ENCODE measurements at places on chromosomes 11 and 22.

- DNase-seq: peak; percentile 90
These were observed 812 bp downstream of the FADD start for GRCh38 chr11:70203751-70204465.

GRCh38 chr11:35138606-35138942 lies 397 bp upstream of the CD44 start:
- no peak for DNase-seq

DNA sequence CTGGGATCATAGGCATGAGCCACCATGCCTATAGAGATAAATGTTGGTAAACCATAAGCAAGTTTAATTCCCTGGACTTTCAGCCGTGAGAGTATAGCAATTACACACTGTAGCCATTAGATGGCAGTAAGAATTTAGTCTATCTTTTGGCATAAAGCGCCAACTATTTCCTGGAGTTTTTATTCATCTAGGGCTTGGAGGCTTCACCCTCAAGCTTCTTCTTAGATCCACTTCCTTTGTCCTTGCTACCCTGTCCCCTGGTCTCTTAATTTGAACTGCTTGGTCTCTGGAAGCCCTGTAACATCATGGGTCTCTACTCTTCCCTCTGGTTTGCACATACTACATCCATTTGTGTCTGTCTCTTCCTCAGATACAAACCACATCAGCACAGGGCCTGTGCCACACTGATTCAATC lies 38.2 kb downstream of the OR10A6 start:
- no peak for DNase-seq

- no peak for DNase-seq
These were observed 272.8 kb downstream of the FAM76B start for GRCh38 chr11:95516786-95517185.

DNA sequence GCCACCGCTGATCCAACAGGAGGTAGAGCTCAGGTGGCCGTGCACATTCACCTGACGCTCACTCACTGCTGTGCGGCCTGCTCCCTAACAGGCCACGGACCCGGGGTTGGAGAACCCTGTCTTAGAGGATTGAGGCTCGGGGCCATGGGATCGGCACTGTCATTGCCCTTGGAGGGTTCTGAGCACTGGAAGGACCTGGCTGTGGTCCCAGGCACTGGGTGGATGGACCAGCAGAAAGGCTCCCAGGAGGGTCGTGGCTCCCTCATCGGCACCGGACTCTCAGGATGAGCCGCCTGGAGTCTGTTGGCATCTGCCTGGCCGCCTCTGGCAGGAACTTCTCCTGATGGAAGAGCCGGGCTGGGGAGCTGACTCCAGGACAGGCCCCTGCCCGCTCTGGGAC lies 6.5 kb downstream of the KCNQ1 start:
- no peak for DNase-seq

DNA sequence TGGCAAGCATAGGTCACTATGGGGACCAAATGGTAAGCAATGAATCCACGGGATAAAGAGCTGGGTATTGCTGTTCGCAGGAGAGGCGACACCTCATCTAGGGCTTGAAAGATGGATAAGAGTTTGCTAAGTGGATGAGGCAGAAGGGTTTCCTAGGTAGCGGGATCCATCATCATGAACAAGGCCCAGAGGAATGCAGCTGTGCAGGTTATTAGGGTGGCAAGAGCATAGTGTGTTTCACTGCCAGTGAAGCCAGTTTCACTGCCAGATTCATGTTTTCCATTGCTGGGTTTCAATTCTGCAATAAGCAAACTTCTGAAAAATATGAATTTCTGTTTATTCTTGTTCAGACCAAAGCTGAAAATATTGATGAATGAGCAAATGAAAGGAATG lies 27.2 kb downstream of the WEE1 start:
- DNase-seq: no peak

DNA sequence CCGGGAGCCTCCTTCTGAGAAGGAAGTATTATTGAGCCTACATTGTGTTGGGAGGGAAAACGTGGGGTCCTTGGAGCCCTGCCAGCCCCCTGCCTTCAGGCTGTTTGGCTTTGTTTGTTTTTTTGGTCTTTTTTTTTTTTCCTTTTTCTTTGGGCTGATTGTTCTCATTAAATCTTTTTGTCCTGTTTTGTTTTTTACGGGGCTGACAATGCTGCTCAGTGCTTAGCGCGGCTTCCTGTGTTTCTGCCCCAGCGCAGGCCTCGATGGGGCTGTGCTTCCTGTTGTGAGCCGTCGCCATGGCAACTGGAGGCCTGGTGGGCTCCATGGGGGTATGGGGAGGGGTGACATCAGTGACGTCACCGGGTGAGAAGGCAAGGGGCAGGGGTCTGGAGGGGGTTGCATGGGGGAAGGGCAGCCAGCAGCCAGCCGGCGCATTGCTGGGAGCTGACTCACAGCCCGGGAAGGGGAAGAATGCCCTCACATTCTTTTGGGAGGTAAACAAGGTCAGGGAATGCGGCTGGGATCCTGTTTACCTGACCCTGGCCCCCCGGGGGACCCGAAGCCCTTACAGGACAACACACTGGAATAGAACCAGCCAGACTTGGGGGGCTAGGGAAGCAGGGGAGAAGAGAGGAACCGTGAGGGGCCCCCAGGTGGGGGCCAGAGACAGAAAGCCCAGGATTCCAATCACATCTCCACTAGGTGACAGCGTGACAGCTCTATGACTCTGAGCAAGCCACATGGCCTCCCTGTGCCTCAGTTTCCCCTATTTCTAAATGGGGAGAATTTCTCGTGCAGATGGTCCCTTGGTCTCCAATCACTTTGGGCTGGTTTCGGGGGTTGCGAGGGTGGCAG lies 22.2 kb upstream of the CBX7 start:
- peak; percentile 44 for DNase-seq

DNA sequence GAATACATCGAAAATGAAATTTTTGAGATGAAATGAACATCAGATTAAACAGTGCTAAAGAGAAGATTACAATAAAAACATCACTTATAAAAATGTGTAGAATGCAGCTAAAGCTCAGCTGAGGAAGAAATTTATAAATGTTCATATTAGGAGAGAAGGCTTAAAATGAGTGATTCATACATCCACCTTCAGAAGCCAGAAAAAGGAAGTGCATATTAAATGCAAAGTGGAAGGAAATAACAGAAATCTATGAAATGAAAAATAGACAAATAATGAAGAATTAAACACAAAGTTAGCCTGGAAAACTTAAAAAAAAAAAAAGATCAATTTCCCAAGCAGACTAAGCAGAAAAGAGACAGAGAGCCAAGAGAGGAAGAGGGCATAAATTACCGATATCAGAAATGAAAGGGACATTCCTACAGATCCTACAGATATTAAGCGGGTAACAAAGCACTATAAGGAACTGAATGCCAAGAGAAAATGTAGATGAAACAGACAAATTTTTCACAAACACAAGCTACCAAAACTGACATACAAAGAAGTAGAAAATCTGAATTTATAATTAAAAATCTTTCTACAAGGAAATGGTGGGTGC lies 7.2 kb upstream of the MOB2 start:
- DNase-seq: no peak

- no peak for DNase-seq
These were observed 6.9 kb downstream of the DPAGT1 start for GRCh38 chr11:119094816-119095065.

DNA sequence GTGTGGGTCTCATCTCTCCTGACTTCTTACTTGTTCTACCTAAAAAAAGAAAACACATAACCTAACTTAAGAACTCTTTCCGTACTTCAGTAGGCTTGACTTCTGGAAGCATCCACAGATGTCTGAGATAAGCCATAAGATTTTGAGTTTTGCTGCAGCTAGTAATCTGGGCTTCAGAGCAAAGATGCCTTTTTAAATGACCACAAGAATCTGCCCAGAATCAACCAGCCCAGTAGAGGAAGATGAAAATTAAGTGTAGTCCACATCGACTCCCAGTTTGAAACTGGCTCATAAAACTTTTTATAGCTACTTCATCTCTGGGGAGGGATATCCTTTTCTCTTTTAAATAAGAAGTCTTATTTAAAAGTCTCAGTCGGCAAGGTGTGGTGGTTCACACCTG lies 10.7 kb downstream of the DENND5A start:
- DNase-seq: no peak

DNA sequence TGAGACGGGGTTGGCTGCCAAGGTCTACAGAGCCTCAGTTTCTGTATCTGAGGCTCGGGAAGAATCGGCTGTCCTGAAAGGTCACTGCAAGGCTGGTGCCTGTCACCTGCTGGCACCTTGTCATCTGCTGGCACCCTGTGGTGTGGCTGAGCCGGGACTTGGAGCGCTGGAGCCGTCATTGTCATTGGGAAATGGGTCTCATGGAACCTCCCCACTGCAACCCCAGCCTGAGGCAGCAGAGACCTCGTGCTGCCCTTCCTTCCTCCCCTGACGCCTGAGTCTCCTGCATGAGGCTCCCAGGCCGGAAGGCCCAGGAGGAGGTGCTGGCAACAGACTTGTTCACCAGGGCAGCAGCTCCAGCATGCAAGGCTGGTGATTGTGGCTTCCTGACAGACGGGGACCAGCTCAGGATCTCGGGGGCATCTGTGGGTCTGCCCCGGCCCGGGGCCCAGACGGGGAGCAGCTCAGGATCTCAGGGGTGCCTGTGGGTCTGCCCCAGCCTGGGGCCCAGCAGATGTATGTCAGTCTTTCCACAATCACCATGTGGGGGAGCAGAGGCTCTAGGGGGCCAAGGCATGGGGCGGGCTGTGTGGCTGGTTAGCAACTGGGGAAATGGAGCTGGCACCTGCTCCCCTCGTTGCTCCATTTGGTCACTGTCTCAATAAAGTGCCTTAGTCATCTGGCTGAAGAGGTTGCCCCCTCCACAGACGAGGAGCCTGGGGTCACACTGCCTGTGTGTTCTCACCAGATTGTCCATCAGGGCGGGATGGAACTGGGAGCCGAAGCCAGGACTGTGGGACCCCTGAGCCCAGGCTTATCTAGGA lies 668.7 kb downstream of the BRD1 start:
- no peak for DNase-seq

Measured in stimulated activated naive CD4-positive, alpha-beta T cell treated with Interleukin-2 at 50 U/mL for 16 hours (primary cell).